ENCODE measurements at places on chromosomes 6 and 20. TPM values are rescaled to one million over a fixed set of nuclear protein-coding genes. Genes with fewer than 3 reads are reported as not detected.

Gene RNF217
- total RNA-seq = 9.7 TPM

Gene PLA2G7
- not detected for total RNA-seq

Gene TBXT
- total RNA-seq = not detected

Gene C4A
- 12.1 TPM for total RNA-seq

Gene FAXC
- not detected for total RNA-seq

Gene BHLHE23
- total RNA-seq = not detected
